ENCODE measurements at places on chromosomes 13 and 19.

DNA sequence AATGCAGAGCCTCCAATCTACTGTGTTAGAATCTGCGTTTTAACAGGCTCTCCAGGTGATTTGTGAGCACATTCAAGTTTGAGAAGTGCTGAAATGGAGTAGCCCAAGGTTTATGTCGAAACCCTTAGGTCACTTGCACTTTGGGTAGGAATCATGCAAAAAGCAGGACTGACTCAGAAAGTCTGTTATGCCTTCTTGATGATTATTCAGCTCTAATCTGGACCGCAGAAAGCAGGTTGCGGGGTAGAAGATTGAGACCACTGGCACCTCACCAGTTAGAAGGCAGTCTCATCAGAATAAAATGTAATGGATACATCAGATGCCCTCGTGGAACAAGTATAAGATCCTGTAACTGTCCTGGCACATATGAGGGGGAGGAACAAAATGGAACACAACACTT is 326.3 kb downstream of the DCLK1 start:
- DNase-seq: no peak

DNA sequence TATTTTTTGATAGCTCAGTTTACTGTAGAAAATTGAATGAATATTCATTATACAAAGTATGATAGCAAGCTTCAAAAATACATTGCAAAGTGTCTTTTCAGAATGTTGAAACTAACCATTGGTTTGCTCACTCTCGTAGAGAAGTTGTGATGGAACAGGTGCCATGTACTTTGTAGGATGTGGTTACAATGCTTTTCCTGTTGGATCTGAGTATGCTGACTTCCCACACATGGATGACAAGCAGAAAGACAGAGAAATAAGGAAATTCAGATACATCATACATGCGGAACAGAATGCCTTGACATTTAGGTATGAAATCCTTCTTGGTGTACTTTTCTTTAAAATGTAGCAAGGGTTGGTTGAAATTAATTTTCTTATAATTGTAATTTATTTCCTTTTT is 30.5 kb downstream of the CDADC1 start:
- no peak for DNase-seq

GRCh38 chr13:80256352-80256932 is 84.5 kb downstream of the SPRY2 start:
- no peak for DNase-seq

GRCh38 chr19:11138601-11139300 is 16.8 kb downstream of the SPC24 start:
- peak; percentile 85 for DNase-seq

DNA sequence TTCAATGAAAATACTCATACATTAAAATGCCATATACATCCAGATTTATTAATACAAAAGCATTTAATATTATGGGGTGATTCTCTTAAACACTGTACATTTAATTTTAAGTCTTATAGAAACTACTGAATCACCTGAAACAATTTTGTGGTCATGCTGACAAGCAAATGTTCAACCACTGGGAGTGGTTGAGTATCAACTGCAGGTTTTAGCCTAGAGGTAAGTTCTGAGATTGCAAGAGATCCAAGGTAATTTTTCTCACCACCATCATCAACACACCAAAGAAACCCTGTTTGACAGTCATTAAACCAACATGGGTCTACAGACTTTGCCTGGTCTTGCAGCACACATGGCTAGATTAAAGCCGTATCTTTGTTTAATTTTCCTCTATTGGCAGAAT is 196.3 kb downstream of the LHFPL6 start:
- no peak for DNase-seq

DNA sequence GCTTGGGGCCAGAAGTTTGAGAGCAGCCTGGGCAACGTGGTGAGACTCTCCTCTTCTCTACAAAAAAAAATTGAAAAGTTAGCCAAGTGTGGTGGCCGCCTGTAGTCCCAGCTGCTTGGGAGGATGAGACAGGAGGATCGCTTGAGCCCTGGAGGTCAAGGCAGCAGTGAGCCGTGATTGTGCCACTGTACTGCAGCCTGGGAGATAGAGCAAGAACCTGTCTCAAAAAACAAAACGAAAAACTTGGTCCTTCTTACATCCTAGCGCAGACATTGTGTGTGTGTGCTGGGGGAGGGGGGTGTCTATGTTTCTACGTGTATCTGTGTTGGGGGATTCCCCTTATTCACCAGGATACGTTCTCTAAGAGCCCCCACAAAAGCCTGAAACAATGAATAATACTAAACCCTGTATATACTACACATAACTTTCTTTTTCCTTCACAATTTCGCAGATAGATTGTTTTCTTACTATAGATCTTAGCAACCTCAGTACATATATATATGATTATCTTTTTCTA is 7.9 kb downstream of the AXL start:
- no peak for DNase-seq

GRCh38 chr13:79703772-79704171 is 222.8 kb downstream of the NDFIP2 start:
- DNase-seq: no peak

All from A673 (cell line).